ENCODE measurements at places on chromosomes 1 and 21. TPM values are rescaled to one million over a fixed set of nuclear protein-coding genes. Genes with fewer than 3 reads are reported as not detected.

OR6K3 gene
- not detected for total RNA-seq

SPATA45 gene
- total RNA-seq = not detected

S100A2 gene
- total RNA-seq = 2.9 TPM

DNA sequence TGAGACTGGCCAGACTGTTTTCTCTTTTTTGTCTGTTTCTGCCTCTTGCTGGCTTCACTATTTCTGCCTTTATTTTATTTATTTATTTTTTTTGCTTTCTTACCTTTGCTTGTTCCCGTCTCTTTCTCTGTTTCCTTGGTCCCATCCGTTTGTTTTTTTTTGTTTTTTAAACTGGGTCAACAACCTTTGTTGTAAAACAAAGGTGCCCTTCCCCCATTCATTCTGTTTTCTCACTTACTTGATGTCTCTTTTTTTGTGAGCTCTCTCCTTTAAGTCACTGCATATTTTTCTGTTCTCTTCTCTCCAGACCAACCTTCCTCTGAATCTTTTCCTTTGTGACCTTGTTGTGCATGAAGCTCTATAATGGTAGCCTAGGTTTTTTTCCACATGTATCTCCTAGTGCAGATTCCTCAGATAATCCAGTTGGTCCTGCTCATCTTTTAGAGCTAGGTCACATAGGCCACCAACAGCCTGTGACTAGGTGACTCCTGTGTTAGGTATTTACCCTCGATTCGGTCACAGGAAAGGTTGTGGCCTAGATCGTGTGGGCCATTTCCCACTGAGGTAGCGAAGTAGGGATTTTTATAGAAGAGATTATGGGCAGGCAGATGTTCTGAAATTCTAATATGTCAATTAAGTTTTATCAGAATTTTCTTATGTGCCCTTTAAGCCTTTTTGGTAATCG is 15.9 kb downstream of the GNAI3 start:
- H3K4me1 ChIP-seq = peaks cover 20% of the 10 kb centered on the region
- no peak overlapping the region for H3K27ac ChIP-seq
- no peak overlapping the region for H3K4me3 ChIP-seq

DNA sequence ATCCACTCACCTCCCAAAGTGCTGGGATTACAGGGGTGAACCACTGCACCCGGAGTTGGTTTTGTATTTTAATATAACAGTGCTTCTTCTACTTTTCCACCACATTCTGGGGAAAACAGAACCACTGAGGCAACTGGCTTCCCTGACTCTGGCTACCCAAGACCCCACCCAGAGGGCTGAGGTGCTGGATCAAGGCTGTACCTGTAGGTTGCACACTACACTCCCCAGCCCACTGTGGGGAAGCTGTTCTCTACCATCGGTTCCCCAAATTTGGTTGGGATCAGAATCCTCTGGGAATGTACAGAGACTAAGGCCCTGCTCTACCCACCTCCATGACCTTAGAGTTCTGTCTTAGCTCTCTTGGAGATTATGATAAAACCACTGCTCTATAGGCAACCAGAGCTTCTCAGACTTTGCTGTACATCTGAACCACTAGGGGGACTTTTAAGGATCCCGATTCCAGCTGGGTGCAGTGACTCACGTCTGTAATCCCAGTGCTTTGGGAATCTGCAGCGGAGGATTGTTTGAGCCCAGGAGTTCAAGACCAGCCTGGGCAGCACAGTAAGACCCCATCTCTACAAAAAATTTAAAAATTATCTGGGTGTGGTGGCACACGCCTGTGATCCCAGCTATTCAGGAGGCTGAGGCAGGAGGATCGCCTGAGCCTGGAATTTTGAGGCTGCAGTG is 51.6 kb downstream of the GNG4 start:
- H3K27ac ChIP-seq = no peak overlapping the region
- no peaks in the 10 kb centered on the region for H3K36me3 ChIP-seq

RHEX gene
- 6.1 TPM for total RNA-seq

- no peaks in the 10 kb centered on the region for H3K4me1 ChIP-seq
- no peak overlapping the region for H3K4me3 ChIP-seq
- no peaks in the 10 kb centered on the region for H3K36me3 ChIP-seq
- DNase-seq = no peak
- no peak overlapping the region for H3K27ac ChIP-seq
Observed at GRCh38 chr1:65398083-65398482, 22.4 kb upstream of the LEPR start.

GRCh38 chr1:100924991-100925390 is 29.1 kb downstream of the SLC30A7 start:
- H3K27ac ChIP-seq = no peak overlapping the region
- H3K27me3 ChIP-seq = no peaks in the 10 kb centered on the region
- no peaks in the 10 kb centered on the region for H3K4me1 ChIP-seq
- peaks cover 4% of the 10 kb centered on the region for H3K36me3 ChIP-seq
- DNase-seq = no peak

SGIP1 gene
- total RNA-seq = 116 TPM

GRCh38 chr1:221097479-221098281 is 218.4 kb downstream of the HLX start:
- H3K27me3 ChIP-seq = no peaks in the 10 kb centered on the region
- no peaks in the 10 kb centered on the region for H3K36me3 ChIP-seq
- no peak for DNase-seq
- H3K27ac ChIP-seq = no peak overlapping the region

AMY1C gene
- total RNA-seq = not detected

ASB17 gene
- not detected for total RNA-seq

GRCh38 chr1:93015590-93015989 is 54.3 kb upstream of the DIPK1A start:
- H3K27ac ChIP-seq = no peak overlapping the region
- H3K4me1 ChIP-seq = no peaks in the 10 kb centered on the region
- no peaks in the 10 kb centered on the region for H3K36me3 ChIP-seq
- H3K27me3 ChIP-seq = no peaks in the 10 kb centered on the region
- DNase-seq = no peak
- H3K4me3 ChIP-seq = no peak overlapping the region

GRCh38 chr1:109295712-109296415 is 10.9 kb downstream of the MYBPHL start:
- H3K36me3 ChIP-seq = no peaks in the 10 kb centered on the region
- H3K4me3 ChIP-seq = no peak overlapping the region
- no peak overlapping the region for H3K27ac ChIP-seq
- no peak for DNase-seq
- H3K27me3 ChIP-seq = no peaks in the 10 kb centered on the region

DNA sequence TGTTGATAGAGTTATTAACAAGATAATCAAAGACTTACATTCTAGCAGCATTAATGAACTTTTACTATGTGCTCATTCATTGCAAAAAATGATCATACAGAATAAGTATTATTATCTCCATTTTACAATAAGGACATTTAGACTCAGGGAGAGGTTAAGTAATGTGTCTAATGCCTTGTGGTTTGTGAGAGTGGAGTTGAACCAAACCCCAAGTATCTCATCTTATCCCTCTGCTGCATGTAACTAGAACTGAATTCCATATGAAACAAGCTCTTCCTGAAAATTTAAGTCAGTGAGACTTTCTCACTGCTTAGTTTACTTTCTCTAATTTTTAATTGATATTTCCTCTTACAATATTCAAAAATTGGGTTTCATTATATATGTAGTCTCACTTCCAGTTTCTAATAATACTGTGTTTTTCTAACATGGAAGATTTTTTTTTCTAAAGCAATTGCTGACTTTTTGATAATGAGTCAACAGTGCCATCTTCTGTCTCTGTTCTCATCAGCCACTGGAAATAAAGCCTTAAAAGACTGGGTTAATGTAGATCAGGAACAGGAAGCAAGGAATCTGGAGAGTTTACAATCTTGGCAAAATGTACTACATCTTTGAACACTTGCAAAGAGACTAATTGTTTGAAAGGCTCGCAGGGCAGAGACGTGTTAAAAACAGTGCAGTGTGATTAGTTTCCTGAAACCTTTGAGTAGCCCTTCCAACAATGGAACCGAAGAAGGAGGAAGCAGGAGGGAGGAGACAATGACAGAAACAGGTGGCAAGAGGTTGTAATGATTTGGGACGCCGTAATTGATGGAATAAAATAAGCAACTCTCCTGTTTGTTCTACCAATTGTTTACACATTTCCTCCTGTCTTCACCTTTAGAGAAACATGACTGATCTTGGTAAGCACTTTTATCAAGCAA is 567.6 kb downstream of the MRPL39 start:
- no peak overlapping the region for H3K4me3 ChIP-seq
- H3K4me1 ChIP-seq = no peaks in the 10 kb centered on the region
- no peak for DNase-seq
- H3K27ac ChIP-seq = no peak overlapping the region
- H3K27me3 ChIP-seq = no peaks in the 10 kb centered on the region
- no peaks in the 10 kb centered on the region for H3K36me3 ChIP-seq

DNA sequence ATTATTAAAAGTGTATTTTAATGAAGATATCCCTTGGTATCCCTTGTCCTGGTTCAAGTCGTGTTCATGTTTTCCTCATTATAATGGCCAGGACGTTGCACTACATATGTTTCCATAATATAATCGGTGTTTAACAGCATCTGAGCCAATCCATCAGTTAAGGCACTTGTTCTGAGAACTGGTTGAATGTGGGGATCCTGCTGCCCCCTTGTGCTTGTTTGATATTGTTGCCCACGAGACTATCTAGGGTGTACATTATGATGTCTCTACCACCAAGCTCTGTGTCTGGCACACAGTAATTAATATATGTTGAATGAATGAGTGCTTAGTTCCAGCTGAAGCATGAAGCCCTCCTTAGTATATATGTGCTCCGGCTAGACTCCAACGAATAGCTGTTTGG is 193.0 kb downstream of the CACNA1E start:
- no peak overlapping the region for H3K27ac ChIP-seq
- DNase-seq = no peak
- H3K4me3 ChIP-seq = no peak overlapping the region
- H3K36me3 ChIP-seq = no peaks in the 10 kb centered on the region

MAP7D1 gene
- total RNA-seq = 170 TPM

KRTAP21-2 gene
- total RNA-seq = not detected

- H3K27ac ChIP-seq = no peak overlapping the region
- H3K4me3 ChIP-seq = peak overlapping the region; percentile 50
- peaks cover 7% of the 10 kb centered on the region for H3K4me1 ChIP-seq
- no peak for DNase-seq
- H3K36me3 ChIP-seq = no peaks in the 10 kb centered on the region
Observed at GRCh38 chr1:202158810-202159533, 1.4 kb downstream of the PTPN7 start.

GREM2 gene
- 1.6 TPM for total RNA-seq

- H3K27me3 ChIP-seq = no peaks in the 10 kb centered on the region
- H3K4me3 ChIP-seq = no peak overlapping the region
- H3K36me3 ChIP-seq = no peaks in the 10 kb centered on the region
- DNase-seq = no peak
- no peak overlapping the region for H3K27ac ChIP-seq
Observed at GRCh38 chr1:151098126-151098525, 27.6 kb downstream of the GABPB2 start.

DNA sequence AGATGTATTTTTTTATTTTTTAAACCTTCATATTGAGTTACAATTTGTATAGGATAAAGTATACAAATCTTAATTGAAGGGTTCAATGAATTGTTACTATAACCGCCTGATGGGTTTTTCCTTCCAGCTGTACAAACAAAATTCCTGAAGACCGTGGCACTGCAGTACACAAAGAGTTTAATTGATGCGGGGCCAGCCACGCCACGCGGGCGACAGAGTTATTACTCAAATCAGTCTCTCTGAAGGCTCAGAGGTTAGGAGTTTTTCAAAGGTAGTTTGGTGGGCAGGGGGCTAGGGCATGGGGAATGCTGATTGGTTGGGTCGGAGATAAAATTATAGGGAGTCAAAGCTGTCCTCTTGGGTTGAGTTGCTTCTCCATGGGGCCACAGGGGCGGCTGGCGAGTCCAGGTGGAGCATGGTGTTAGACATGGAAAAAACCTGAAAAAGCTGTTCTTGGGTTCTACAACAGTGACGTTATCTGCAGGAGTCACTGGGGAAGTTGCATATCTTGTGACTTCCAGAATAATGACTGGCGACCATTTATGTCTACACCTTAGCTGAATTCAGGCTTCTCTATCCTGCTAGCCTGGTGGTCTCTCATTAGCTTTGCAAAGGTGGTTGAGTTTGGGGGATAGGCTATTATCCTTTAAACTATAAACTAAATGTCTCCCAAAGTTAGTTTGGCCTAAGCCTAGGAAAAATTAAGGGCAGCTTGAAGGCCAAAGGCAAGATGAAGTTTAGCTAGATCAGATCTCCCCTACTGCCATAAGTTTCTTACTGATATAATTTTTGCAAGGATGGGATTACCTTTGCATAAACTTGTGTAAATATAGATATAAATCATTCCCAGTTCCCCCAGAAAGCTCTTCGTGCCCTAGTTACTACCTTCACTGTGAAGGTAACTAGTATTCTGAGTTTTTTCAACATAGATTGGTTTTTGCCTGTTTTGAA is 13.0 kb upstream of the TMEM9 start:
- no peak overlapping the region for H3K27ac ChIP-seq
- no peak for DNase-seq
- H3K27me3 ChIP-seq = no peaks in the 10 kb centered on the region

Measured in thoracic aorta (tissue), 2 donors.